ENCODE measurements at places on chromosomes 2 and 18.

GRCh38 chr2:26488463-26489212 lies 10.7 kb upstream of the OTOF start:
- no peak for DNase-seq

DNA sequence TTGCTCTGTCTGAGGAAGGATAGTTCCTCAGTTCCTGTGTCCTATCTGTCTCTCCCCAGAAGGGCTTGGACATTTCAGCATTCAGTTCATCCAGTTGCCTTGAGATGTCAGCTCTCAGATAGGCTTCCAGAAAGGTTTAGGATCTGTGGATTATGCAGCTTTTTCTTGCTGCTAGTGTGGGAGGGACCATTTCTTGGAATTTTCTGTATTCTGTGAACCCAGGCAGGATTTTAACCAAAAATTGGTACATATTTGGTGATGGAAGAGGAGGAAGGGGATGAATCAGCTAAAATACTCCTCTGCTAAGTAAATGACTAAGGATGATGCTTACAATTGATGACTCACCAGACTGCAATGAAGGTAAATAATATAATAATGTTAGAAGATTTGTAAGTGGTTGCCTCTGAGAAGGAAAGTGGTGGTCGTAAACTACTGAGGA lies 58.6 kb upstream of the DOCK10 start:
- DNase-seq = no peak

DNA sequence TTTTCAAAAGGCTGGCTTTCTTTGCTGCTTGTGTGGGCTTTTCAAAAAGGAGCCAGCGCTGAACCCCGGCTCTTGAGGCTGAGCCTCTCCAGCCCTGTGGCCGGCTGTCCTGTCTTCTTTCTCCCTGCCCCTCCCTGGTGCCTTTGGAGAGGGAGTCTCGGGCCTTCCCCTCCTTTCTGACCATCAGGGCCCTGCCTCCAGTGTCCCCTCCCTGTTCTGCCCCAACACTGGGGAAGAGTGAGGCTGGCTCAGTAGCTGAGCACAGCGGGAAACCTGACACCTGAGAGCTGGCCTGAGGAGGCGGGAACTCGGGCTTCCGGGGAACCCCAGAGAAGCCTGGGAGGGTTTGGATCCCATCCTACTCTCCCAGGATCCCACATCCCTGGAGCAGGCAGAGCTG lies 232.1 kb downstream of the LOXHD1 start:
- DNase-seq = no peak

DNA sequence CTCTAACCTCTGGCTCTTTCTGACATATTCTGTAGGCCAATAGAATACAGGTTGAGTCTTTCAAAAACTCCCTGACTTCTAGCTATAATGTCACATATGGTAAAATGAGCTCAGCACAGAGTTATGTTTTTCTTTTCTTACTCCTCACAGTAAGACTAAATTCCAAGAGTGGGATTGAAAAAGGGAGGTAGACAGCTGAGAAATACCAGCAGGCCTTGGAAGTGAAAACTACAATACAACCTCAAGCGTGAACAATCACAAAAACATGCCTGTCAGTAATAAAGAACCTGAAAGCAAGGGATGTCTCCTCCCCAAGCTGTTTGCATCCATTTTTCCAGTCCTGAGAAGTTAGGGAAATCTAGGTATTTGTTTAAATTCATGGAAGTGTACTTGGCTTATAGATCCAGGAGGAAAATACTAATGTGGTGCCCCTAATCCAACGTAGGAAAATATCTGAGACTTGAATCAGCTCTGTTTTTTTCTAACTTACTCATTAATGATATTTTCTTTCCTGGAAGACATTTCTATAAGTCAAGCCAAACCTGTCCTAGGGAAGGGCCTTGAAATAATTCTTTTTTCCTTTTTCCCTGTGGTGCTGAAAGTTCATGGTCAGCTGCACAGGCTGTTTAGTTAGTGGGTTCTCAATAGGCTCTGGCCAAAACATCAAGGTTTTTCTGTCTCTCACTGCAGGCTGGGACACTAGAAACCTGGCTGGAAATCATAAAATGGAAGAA lies 167.9 kb upstream of the SPATS2L start:
- DNase-seq = no peak

GRCh38 chr2:214103276-214104001 lies 307.4 kb upstream of the VWC2L start:
- no peak for DNase-seq

DNA sequence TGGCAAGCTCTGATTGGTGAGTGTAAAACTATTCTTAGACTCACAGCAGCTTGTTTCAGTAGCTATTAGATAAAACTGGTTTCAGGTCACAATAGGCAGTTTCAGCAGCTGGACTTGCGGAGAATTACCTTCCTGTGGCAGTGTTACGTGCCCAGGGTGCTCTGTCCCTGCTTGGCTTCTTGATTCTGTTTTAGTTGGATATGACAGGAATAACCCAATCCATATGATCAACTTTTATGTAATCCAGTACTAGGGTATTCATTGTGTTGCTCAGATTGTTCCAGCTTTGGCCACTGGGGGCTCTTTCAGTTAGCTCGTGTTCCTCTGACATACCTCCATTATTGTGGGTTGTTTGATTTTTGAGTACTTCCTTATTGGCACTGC lies 43.1 kb downstream of the INPP4A start:
- DNase-seq = no peak

GRCh38 chr2:8644605-8645175 lies 37.2 kb upstream of the ID2 start:
- no peak for DNase-seq

- DNase-seq = no peak
Observed at GRCh38 chr18:27920836-27921235, 256.1 kb downstream of the CDH2 start.

DNA sequence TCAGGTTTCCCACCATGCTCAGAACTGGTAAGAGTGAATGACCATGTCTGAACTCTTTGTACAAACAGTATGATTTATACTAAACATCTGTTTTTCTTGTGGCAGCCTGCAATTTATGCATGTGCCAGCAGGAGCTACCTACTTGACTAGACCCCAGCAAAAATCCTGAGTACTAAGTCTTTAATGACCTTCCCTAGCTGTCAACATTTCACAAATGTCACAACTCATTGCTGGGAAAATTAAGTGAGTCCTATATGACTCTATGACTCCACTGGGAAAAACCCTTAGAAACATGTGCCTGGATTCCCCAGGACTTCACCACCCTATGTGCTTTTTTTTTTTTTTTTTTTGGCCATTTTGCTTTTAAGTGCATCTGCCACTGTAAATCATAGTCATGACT lies 1225.8 kb downstream of the SUCLG1 start:
- no peak for DNase-seq

DNA sequence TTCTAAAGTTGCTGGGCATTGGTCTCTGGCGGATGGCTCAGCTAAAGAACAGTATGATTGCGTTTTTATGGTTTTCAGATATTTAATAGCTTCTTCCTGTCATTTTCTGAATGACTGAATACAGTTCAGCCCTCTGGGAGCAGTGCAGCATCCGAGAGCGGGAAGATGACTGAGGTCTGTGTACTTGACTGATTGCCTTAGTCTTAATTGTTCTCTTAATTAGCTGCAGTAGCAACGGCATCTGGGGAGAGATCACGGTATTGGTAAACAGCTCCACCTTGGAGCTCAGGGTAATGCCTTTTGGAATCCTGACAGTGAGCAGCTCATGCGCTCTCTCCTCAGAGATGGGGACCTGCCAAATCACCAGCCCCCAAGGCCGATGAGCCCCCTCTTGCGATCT lies 481.4 kb upstream of the SPRED2 start:
- no peak for DNase-seq

GRCh38 chr2:10397297-10397875 lies 50.7 kb downstream of the ODC1 start:
- DNase-seq = no peak

DNA sequence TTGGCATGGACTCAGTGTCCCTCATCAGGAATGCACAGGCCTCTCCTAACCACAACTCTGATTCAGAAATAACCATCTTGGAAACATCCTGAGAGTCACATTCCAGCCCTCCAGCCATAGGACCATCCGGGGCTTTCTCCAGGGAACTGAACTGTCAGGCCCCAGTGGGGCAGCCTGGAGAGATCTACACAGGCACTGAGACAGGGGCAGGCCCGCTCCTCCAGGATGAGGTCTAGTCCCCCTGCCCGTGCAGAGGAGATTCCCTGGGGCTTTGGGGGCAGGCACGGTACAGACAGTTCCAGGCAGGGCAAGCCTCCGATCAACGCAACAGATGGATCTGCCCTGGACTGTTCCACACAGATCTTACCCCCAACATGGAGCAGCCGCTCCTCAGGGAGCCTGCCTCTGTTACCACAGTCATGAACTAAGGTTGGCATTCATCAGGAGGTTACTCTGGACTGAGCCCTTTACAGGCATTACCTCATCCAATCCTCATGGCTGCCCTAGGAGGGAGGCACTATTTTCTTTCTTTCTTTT lies 12.0 kb downstream of the KCNK3 start:
- no peak for DNase-seq

DNA sequence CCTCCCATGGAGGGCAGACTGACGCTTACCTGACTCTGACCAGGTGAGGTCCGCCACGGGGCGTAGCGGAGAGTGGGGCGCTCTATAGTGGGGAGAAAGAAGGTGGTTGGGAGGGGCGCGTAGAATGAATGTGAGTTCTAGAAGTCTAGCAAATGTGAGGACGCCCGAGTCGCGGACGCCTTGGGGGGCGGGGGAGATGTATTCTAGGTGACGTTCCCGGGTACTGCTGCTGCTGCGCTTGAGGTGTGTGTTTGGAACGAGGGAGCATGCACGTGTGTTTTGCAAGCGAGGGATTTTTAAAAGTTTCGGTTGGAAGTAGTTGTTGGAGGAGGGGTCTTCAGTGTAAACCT lies 758 bp downstream of the RIF1 start:
- DNase-seq = peak; percentile 48

GRCh38 chr18:13465476-13465875 lies 246.9 kb downstream of the LDLRAD4 start:
- no peak for DNase-seq

DNA sequence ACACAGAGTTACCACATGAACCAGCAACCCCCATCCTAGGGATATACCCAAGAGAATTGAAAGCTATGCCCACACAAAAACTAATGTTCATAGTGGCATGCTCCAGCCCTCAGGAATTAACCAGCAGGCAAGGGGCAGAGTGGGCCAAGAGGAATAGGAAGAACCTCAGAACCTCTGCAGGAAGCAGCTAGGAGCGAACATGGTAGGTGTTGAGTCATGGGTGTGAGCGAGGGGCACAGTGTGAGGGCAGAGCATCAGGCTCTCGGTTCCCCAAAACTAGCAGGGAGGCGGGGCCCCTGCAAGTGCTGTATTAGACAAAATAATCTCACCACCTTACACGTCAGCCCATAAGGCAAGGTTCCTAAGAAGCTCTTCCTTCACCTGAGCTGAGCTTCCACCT lies 5.6 kb upstream of the RUFY4 start:
- DNase-seq = no peak

DNA sequence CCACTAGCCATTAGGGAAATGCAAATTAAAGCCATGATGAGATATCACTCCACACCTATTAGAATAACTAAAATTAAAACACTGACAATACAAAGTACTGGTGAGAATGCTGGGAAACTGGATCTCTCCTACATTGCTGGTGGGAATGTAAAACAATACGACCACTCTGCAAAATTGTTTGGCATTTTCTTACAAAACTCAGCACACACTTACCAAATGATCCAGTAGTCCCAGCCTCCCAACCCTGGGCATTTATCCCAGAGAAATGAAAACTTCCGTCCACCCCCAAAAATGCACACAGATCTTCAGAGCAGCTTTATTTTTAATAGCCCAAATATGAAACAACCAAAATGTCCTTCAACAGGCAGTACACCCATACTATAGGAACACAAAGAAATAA lies 8.9 kb upstream of the TMSB10 start:
- no peak for DNase-seq

DNA sequence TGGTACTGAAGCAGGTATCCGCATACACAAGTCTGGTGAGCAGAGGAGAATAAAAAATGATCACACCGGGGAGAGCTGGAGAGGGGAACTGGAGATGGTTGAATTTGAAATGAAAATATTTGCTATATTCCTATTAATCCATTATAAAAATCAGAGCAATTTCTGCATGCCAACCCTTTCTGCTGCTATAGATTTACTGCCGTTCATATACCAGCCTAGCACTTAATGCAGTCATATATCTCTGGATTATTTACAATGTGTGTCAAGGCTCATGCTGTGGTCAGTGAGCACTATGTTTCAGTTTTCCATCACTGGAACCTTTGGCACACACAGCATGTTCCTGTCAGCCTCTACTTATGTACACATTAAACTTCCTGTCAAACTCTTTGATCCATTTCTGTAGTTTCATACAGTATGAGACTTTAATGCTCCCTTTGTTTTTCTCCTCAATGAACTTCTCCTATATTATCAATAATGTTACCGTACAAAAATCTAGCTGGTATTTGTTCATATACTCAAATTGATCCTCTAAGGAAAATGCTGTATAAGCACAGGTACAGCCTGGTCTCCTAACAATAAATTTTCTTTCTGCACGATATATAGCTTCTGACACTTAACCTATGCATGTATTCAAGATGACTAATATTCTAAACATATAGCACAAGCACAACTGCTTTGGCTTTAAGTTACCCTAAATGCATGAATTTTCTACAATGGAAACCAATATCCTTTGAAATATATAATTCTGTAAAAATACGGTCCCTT lies 36.7 kb downstream of the FANCL start:
- no peak for DNase-seq

DNA sequence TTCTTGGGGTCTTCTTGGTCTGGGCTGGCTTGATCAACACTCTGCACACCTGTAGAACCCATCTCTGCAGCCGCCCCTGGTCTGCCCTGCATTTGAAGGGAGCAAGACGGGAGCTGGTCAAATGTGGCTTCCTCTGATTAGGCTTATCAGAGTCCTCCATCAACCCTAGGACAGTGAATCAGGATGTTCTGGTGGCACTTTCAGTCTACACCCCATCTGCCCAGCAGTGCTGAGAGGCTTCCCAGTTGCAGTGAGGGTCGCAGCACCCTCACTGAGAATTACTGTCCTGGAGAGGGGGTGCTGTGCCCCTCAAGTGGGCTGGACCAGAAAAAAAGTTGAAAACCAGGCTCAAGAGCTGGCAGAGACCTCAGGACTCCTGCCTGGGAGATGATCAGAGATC lies 152.9 kb downstream of the DYSF start:
- no peak for DNase-seq

- DNase-seq = no peak
Observed at GRCh38 chr2:73984203-73984921, at the start of gene TET3. Gene TET3 (plus strand): TSS chr2:73984910. CDS start chr2:73986404, 1,494 bp downstream.

GRCh38 chr2:98663511-98664090 lies 55.2 kb downstream of the UNC50 start:
- DNase-seq = no peak

- no peak for DNase-seq
Observed at GRCh38 chr2:12737297-12737696, 20.6 kb downstream of the TRIB2 start.

GRCh38 chr2:71510196-71510807 lies 56.9 kb downstream of the DYSF start:
- peak; percentile 80 for DNase-seq

Measured in mesothelial cell of epicardium (in vitro differentiated cells).